EL (cell line): ENCODE measurements at places on chromosomes 1 and 21.

- peak; percentile 80 for DNase-seq
Measured at GRCh38 chr1:30966690-30967369, 58.3 kb upstream of the SDC3 start.

DNA sequence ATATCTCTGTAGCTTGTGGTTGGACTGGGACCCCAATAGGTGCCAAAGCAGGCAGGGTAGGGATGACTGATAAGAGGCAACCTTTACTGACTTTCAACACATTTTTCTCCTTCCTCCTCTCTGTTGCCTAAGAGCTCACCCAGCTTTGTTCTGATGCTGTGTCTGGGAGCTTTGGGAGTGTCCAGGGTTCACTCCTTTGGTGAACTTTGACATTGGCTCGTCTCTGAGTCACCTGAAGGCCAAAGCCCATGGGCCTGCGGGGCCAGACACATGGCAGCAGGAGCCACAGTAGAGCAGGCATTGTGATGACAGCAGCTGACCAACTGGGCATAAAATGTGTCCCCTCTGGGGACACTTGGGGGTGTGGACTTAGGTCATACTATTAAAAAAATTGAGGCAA lies 99.5 kb upstream of the ZNF644 start:
- no peak for DNase-seq

GRCh38 chr1:182600036-182600713 lies 4.0 kb downstream of the RGS16 start:
- DNase-seq: no peak

DNA sequence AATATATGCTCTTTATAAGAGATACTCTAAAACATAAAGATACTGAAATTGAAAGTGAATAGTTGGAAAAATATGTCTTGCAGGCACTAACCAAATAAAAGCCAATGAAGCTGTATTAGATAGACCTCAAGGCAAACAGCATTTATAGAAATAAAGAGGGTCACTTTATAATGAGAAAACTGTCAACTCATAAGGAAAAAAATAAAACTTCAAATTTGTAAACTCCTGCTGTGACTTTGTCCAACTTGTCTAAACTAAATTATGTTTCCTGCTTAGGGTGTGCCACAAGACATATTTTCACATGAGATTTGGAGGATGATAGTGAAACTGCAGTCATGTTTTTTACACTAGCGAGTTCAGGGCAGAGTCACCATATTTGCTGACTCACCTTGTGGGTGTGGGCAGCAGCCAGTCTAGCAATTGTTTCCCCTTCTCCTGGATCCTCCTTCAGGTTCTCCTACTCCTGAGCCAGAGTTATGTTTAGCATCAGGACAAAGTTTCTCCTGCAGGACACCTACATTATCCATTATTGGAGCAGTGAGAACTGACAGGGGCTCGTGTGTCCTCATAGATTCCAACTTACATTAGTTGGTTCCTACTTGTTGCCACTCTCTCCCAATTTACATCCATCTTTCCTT lies 43.8 kb downstream of the CD53 start:
- DNase-seq: peak; percentile 57

DNA sequence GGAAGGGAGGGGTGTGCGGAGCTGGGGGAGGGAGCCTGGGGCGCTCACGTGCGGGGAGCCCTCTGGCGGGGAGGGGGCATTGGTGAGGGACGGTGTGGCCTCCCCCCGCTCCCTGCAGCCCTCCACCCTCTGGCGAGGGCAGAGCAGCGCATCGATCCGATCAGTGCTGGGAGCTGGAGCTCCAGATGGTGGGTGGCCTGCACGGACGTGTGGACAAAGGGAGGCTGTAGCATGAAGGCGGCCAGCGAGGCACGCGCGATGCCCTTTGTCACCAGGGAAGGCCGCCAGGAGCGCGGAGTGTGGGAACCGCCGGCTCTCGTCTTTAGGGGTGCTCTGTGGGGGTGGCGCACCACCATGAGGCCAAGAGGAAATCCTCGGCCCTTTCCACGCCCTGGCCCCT lies 5.4 kb upstream of the HES5 start:
- DNase-seq: no peak

DNA sequence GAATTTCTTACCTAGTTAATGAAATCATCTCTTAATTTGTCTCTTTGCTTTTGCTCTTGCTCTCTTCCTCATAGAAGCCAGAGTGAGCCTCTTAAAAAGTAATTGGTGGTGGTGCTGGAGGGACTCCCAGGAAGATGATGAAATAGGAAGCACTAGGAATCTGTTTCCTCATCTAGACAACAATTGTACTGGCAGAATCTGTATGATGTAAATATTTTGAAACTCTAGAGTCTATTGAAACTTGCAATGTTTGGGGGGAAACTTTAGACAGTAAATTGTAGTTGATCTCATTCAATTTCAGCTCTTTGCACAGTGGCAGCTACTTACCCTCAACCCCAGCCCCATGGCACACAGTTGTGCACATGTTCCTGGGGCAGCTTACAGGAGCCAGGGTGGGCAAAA lies 10.6 kb downstream of the RGSL1 start:
- no peak for DNase-seq
